Ascending aorta (tissue), 2 donors: ENCODE measurements at places on chromosomes 1 and 21.
A peak's percentile ranks its signal among the peaks of the same experiment; 100 is the strongest.

DNA sequence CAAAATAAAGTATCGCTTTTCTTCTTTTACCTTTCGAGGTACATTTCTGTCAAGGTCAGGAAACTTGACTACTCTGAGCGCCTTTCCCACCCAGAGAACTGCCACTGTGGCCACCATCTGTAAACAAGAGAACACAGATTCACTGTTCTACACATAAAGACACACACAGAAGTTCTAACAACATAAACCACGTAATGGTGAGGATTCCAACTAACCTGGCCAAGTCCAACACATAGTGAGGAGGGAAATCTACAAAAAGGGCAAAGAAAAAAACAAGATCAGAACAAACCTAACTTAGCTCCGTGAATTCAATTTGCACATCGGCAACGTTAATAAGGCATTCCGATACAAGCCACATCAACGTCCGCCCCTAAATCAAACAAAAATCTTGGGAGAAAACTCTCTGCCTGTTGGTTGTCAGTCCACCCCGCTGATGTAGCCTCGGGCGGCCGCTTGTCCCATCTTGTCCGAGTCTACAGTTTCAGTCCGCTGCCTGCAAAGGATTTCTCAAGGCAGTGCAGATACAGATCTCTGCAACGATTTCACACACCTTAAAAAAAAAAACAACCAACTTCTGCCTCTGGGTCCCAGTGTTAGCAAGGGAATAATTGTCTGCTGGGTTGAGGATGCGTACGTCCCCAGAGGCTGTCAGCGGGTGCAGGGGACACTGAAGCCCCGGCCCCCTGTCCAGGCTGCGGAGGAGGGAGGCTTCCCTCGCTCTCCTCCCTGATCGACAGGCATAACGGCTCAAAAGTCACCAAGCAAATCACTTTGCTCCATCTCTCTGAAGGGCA lies 1.0 kb downstream of the SLC35D1 start:
- DNase-seq, result peak; percentile 74

DNA sequence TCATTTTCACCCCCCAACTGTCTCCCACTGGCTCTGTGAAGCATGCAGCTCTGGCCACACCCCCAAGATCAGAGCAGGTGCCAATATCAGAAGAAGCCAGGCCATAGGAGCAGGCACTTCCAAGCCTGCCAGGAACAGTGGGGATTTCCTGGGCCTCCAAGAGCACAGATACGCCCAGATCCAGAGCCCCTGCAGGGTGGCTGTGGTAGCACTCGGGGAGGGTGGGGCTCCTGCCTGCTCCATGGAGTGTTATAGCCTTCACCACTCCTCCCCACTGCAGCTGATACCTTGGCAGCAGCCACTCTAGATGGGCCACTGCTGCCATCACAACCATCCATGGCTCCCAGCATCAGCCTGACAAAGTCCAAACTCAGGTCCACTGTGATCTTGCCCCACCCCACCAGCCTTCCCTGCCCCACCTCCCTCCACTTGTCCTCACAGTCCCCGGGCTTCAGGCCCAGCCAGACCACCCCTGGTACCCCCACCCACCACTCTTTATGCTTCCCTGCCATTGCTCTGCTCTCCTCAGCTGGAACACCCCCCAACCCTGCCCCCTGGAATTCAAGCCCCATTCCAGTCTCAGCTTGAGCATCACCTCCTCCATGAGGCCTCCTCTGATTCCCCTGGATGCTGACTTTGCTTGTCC lies 448.3 kb downstream of the MATN1 start:
- DNase-seq, result no peak

GRCh38 chr1:35441926-35442579 lies 115.2 kb downstream of the KIAA0319L start:
- DNase-seq, result no peak

GRCh38 chr1:108936170-108936569 lies 27.1 kb downstream of the CLCC1 start:
- no peak for DNase-seq
